Stimulated activated CD4-positive, alpha-beta T cell treated with anti-CD3 and anti-CD28 coated beads, Interleukin-2, amount 100 ng/mL, for 24 hours (primary cell): ENCODE measurements at places on chromosomes 3 and 15.

- DNase-seq: no peak
These were observed 50.9 kb downstream of the TCF12 start for GRCh38 chr15:56969265-56969895.

DNA sequence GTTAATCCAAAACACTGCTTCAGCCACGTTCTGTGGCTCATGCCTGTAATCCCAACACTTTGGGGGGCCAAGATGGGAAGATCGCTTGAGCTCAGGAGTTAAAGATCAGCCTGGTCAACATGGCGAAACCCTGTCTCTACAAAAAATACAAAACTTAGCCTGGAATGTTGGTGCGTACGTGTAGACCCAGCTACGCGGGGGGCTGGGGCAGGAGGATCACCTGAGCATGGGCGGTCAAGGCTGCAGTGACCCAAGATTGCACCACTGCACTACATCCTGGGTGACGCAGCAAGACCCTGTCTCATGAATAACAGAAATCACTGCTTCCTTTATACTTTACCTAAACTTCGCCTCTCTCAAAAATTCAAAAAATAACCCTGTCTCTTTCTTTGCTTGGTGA is 1325.0 kb upstream of the CADM2 start:
- DNase-seq: no peak

- peak; percentile 30 for DNase-seq
These were observed 1.8 kb downstream of the ZBTB38 start for GRCh38 chr3:141370065-141370533.

- DNase-seq: no peak
These were observed 69.2 kb upstream of the MFGE8 start for GRCh38 chr15:88982304-88982945.

GRCh38 chr3:13767896-13768295 is 112.0 kb downstream of the WNT7A start:
- no peak for DNase-seq

GRCh38 chr15:76155731-76156130 is 95.9 kb downstream of the TMEM266 start:
- peak; percentile 23 for DNase-seq
